Astrocyte of the spinal cord (primary cell): ENCODE measurements at places on chromosomes 2 and 18.

DNA sequence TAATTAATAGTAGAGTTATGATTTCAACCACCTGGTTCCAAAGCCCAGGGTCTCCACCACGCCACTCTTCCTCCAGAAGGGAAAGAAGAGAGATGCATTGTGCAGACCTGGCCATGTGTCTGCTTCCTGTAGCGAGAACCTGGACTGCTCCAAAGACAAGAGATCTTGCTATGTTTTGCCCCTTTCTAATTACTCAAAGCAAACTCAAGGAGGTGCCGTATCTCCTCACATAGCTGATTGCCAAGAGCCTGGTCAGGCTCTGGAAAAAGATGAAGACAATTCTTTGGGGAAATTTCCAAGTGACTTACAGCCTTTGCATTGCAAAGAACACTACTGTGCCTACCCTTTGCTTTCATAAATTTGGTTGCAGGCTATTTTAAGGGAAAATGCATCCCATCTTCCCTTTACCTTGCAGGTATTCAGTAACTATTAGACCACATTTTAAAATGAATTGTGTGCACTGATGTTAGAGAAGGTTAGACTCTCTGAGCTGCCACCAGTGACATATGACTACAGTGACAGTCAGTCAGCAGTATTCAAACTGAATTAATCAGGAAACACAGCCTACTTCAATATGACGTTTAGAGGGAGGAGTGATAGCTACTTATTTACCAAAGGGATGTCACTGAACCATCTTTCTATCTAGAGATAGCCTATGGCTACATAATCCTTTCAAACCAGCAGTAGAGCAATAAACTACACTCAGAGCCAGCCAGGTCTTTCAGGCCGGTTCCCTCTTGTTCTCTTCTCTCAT is 842.1 kb upstream of the FANCL start:
- no peak for DNase-seq

GRCh38 chr18:50398947-50399346 is 24.1 kb downstream of the SKA1 start:
- DNase-seq, result no peak

GRCh38 chr2:9763356-9764152 is 79.7 kb upstream of the TAF1B start:
- no peak for DNase-seq

- DNase-seq, result peak; percentile 66
Measured at GRCh38 chr2:53131416-53131815, 636.2 kb upstream of the CHAC2 start.

DNA sequence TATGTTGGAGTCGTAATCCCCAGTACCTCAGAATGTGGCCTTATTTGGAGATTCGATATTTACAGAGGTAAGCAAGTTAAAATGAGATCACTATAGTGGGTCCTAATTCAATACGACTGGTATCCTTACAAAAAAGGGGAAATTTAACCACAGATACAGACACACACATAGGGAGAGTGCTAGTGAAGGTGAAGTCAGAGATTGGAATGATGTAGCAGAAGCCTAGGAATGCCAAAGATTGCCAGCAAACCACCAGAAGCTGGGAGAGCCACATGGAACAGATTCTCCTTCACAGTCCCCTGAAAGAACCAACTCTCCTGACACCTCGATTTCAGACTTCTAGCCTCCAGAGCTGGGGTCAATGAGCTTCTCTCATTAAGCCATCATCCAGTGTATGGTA is 17.7 kb upstream of the ACTR3 start:
- DNase-seq, result peak; percentile 72

- DNase-seq, result peak; percentile 20
Measured at GRCh38 chr2:17506736-17507616, 11.3 kb downstream of the RAD51AP2 start.

GRCh38 chr2:147863835-147864234 is 19.0 kb downstream of the ACVR2A start:
- peak; percentile 17 for DNase-seq
